ENCODE measurements at places on chromosomes 12 and 14. TPM values are rescaled to one million over a fixed set of nuclear protein-coding genes. Genes with fewer than 3 reads are reported as not detected.

KERA gene
- total RNA-seq, result not detected

GRCh38 chr12:123828854-123829547 is 66.9 kb downstream of the DNAH10 start:
- no peak for DNase-seq

EML5 gene
- 0.96 TPM for total RNA-seq

SCN8A gene
- 6.4 TPM for total RNA-seq

DNA sequence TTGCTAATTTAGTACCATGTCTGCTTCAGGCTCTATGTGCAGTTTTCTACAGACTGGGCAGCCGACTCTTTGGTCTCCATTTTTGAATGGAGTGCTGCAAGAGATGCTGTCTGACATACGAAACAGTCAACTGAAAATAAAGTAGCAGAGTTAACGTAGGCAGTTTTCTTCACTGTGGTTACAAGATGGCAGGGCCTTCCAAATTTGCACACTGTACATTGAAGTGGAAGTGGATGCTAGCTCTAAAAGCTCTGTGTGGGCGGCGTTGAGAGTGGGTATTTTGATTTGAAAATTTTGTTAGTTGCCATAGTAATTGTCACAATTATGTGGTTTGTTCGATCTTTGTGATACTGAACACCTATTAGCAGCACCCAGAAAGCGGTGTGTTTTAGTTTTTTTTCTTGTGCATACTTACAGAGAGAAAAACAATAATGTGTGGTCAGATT is 154.9 kb upstream of the ATP2B1 start:
- DNase-seq, result no peak

DNA sequence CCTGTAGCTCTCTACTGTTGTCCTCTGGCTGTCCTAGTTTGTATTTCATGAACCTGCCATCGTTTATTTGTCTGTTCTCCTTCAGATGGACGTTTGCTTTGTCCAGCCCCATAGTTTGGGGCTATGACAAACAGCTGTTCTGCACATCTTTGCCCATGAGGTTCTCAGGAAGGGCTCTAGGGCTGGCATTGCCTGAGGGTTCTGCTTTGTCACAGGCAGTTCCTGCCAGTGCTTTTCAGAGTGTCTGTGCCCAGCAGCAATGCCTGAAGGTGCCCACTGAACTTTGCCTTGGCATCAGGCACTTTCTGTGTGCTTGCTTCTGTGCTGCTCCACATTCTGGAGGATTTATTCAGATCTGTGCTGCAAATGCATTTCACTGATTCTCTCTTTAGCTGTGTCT is 361.3 kb downstream of the TMEM121 start:
- no peak for DNase-seq

DNA sequence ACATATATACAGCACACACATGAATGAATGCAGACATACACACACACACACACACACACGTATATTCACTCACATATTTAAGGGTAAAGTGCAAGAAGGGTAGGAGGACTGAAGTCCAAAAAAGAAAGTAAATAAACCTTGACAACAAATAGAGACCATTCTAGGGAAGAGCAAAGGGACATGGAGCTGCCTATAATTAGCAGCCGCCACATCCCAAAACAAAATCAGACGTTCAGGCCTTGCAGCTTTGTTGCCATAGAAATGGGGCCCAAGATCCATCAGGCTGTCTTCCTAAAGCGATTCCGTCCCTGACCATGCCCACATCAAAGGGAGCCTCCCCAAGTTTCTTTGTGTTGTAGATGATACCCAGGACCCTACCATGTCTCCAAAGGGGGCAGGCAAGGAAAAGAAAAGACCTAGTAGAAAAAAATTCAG is 703.5 kb upstream of the TBX3 start:
- no peak for DNase-seq

GRCh38 chr12:109462868-109463692 is 14.0 kb downstream of the KCTD10 start:
- peak; percentile 98 for DNase-seq

HCFC2 gene
- total RNA-seq, result 14.6 TPM

DNA sequence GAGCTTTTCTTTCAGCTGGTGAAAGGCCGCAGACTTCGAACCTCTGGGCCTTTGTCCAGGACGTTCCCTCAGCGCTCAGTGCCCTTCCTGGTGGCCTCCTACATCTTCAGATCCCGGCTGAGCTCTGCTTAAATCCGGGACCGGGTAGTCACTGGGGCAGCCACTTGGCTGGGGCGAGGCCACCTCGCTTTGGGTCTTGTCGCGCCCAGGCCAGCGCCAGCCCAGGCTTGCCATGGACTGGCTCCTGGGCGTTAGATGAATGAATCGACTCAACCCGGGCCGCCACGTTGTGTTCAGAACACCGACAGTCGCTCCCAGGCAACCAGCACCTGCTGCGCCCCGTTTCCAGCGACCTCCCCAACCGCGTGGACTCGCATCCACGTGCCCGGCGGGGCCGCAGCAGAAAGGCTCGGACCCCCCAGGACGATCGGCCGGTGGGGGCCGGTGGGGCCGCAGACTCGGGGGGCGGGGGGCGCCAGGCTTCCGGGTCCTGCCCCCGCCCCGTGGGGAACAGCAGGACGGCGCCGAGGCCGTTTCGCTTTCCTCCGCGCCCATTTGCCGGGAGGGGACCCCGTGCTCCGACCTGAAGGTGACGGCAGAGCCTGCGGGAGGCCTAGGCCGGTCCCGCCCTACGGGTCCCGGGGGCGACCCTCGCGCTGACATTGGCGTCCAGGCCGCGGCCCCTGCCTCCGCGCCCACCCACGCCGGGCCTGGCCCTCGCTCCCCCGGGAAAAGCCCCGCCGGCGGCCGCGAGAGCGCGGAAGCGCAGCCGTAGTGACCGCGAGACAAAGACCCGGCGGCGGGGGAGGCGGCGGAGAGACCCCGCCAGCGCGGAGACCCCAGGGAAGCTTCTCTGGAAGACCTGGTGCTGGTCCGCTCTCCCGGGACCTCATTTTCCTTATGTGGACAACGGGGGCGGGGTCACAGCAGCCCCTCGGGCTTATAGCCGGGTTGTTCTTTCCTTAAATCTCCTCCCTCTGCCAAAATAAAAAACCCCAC is 37.3 kb upstream of the RCOR1 start:
- DNase-seq, result no peak

- DNase-seq, result no peak
Observed at GRCh38 chr14:33836900-33837577, 113.8 kb downstream of the EGLN3 start.

DNA sequence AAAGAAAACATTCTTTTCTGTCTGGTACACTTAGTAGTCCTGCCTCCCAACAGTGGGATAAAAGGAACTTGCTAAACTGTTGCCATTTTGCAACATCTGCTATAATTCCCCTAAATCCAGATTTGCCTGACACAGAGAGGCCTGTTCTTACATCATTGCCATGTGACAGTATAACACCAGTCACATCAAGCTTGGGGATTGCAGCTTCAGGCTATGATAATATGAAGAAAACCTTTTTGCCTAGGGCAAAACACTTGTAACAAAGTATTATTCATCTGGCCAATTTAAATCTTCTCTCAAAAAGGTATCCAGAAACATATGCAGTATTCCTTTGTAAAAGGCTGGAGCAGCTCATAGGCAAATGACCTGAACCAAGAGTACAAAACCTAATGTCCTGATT is 80.9 kb upstream of the OTX2 start:
- no peak for DNase-seq

- DNase-seq, result peak; percentile 88
Observed at GRCh38 chr12:98754095-98754494, 109.0 kb downstream of the APAF1 start.

DNA sequence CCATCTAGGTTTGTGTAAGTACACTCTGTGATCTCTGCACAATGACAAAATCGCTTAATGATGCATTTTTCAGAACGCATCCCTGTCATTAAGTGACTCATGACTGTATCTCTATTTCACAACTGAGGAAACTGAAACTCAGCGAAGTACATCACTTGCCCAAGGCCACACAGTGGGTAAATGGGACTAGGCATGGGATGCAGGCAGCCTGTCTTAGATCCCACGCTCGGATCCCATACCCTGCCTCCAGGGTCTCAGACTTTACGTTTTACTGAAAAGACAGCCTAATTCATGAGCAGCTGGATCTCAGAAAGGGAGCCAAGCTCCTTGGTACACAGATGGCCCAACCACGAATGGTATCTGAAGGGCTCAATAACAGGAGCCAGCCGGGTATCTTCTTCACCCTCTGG is 2.4 kb upstream of the MLEC start:
- DNase-seq, result peak; percentile 61

DNA sequence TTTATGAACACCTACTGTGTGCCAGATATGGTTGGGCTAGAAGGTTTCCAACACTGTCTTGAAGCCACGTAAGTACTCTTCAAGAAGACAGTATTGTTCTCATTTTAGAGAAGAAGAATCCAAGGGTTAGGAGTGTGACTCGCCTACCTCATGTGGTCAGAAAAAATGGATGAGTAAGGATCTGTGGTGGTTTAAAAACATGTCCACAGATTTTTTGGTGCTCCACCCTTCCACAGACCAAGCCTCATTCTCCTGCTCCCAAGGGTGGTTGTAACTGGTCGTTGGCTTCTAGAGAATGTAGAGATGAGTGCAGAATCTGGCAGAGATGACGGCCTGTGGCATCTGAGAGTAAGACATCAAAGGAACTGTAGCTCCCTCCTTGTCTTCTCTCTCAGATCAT is 30.3 kb upstream of the TTC7B start:
- DNase-seq, result peak; percentile 52

ITGB7 gene
- not detected for total RNA-seq

C12orf56 gene
- not detected for total RNA-seq

DNA sequence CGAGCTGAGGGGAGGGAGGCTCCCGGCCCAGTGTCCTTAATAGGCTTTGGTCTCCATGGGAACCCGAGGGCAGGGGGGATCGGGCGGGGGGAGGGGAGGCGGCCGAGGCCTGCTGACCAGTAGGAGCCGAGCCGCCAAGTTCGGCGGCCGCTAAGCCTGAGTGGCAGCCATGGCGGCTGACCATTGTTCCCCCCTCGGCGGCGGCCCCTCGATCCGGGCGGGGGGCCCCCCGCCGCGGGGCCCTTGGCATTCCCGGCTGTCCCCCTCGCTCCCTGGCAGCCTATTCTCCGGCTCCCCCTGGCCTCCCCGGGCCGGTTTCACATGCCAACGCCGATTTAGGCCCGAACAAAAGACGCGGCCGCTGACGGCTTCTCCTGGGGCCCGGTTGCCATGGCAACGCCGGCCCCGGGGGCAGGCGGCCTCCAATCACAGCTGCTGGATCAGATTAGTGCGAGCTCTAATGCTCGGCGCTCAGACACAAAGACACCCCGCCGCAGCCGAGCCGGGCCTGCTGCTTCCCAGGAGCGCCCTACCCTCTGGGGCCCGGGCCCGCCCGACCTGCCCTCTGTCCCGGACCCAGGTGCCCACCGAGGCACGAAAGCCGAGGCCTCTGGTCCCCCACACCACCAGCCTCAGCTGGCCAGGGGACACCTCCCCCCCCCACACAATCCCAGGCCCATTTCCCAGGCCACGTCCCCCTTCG is 7.3 kb downstream of the MSI1 start:
- peak; percentile 68 for DNase-seq

DNA sequence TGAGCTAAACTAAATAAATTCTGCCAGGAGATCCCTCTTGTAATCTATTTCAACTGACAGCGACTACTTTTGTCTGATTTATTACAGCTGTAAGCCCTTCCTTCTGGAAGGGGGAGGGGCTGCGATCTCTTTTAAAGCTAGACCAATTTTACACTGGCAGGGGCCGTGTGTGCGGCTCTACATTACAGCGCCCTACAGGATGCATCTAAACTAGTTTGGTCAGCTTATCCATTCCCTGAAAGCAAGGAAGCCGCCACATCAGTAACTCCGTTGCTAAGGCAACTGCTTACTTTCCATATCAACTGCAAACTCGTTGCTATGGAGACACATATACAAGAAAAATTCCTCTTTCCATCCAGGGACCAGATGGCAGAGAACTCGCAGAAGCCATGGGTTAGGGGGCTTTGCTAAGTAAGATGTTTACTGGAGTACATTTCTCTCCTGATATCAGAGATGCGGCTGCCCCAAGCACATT is 17.4 kb downstream of the FOXN3 start:
- peak; percentile 48 for DNase-seq

GRCh38 chr14:101604228-101604934 is 43.1 kb downstream of the DIO3 start:
- DNase-seq, result no peak

GRCh38 chr12:52423035-52423434 is 11.1 kb downstream of the KRT75 start:
- no peak for DNase-seq

TMTC1 gene
- 3.9 TPM for total RNA-seq

- no peak for DNase-seq
Observed at GRCh38 chr14:95226801-95227200, 69.5 kb upstream of the DICER1 start.

GRCh38 chr12:31002361-31002725 is 71.3 kb upstream of the DDX11 start:
- no peak for DNase-seq

IFNG gene
- not detected for total RNA-seq

DNA sequence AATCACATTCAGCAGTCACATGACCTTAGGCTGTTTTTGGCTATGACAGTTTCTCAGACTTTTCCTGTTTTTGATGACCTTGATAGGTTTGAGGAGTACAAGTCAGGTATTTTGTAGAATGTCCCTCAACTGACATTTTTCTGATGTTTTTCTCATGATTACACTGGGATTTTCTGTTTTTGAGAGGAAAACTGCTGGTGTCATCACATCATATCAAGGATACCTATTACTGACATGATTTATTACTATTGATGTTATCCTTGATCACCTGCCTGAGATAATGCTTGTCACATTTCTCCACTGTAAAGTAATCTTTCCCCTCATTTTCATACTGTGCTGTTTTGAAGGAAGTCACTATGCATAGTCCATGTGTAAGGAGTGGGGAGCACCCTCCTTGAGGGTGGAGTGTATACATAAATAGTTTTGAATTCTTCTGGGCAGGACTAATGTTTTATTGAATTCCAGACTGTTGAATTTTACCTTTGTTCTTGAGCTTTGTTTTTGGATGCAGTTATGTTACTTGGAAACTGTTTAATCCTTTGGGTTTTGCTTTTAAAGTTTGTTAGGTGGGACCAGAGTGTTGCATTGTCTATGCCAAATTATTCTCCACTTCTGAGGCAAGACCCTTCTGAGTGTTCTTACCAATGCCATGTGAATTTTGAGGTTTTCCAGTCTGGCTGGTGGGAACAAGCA is 444.5 kb upstream of the FAR2 start:
- peak; percentile 2 for DNase-seq

- peak; percentile 17 for DNase-seq
Observed at GRCh38 chr14:65506801-65507200, 94.3 kb downstream of the FUT8 start.

Data from M059J (cell line).